ENCODE measurements at places on chromosomes 1 and 21. TPM values are rescaled to one million over a fixed set of nuclear protein-coding genes. Genes with fewer than 3 reads are reported as not detected.

The RGS7 gene
- under 0.01 TPM for total RNA-seq

The MRTO4 gene
- total RNA-seq, result 58.8 TPM

The FAM72C gene
- total RNA-seq, result 2.5 TPM

The KIAA0040 gene
- total RNA-seq, result under 0.01 TPM

The CCDC24 gene
- 3.7 TPM for total RNA-seq

The MYOC gene
- not detected for total RNA-seq

All from myometrial cell (primary cell).